ENCODE measurements at places on chromosomes 5 and 9.

DNA sequence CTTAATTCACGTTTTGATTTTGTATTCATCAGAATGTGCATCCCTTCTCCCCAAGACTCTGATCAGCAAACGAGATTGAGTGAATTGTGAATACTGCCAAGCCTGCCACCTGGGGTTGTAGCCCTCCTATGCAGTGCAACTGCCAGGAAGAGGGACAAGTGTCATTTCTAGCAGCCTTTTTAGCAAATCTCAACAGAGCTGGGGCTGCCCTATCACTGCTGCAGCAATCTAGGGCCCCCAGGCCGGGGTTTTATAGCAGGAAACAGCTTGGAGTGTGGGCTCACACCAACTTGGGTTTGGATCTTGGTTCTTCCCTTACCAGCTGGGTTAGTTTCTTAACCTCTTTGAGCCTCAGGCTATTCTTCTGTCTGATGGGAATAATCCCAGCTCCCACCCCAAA is 4.0 kb downstream of the CSF1R start:
- no peak for DNase-seq

GRCh38 chr5:74521401-74521800 is 119.1 kb downstream of the ENC1 start:
- DNase-seq: no peak

DNA sequence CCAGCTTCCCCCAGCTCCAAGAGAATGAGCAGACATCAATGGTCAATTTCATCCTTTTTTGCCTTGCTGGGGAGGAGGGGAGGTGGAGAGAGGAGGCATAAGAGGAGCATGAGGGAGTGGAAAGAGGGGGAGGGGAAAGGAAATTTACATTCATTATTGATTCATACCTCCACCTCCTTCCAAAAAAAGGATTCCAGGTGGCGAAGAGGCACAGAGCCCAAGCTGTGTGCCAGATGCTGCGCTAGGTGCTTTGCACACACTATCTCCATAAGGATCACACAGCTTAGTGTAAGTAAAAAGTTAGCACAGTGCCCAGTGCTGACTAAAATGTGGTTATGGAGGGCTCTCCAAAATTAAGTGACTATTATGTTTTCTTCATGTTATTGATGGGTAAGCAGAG is 11.0 kb downstream of the ASTN2 start:
- no peak for DNase-seq

GRCh38 chr5:67998709-67999261 is 216.8 kb upstream of the PIK3R1 start:
- DNase-seq: no peak

DNA sequence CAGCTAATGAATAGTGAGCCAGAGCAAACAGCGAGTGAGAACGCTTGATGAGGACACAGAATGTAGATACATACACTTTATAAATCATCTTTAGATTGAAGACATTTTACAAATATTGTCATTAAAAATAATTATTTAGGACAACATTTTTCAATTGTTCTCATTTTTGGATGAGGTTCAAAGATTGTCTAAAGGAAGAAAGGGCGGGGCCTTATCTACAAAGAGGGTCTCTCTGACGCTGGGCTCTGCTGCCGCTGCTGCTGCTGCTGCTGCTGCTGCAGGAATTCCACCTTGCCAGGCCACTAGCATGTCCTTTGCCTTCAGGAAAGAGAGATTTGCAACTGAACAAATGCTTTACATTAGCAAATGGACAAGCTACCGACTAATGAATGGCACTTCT is 220.7 kb upstream of the TMEM161B start:
- no peak for DNase-seq

DNA sequence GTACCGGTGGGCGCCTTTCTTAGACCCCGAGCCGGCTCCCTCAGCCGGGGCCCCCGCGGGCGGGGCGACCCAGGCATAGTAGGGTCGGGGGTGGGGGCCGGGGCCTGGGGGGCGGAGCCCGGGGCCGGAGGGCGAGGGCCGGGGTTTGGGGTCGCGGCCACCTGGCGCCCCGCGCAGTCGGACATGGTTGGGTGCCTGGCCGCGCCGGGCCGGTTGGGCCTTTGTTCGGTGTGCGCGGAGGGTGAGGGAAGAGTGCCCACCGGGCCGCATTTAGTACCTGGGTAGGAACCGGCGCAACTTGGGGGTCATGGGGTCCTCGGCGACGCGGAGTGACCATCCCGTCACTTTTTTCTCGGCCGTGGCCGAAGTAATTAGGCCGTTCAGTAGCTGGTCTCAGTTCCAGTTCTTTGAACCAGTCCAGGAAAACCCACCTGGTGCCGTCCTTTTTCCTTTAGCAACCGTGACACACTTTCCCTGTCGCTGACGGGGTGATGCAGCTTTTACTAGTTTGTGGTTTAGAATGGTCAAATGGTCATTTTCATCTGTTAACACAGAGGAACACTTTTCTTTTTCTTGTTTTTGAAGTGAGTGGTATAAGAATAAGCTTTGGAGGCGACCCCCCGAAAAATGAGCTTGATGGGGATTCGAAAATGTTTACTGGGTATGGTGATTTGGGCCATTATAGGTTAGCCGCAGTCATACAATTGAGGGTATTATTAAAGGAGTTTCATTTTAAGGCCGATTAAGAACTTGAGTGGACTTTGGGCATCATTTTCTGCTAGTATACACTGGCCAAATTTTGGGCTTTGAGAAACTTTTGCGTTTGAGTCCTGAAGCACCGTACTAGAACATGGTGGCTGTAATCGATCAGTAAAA is 589 bp downstream of the CKS2 start:
- DNase-seq: no peak

GRCh38 chr5:53969176-53969730 is 341.1 kb downstream of the ARL15 start:
- no peak for DNase-seq

DNA sequence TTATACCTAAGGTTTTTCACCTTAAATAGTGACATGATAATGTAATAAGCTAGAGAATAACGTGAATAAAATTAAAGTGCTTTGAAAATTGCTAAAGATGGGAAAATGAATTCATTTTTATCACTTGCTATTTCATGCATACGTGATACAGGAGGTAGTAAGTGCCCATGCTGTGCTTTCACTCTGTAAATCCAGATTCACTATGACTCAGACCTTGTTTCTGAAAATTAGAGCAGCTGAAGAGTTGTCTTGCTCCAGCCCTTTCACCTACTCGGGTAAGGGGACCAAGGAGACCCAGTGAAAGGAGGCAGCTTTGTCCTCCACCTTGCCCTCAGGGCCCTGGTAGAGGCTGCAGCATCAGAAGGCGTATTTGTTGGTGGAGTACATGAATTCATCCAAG is 87.9 kb downstream of the ANKH start:
- no peak for DNase-seq

- no peak for DNase-seq
Measured at GRCh38 chr9:2439957-2440356, 181.6 kb upstream of the VLDLR start.

- no peak for DNase-seq
Measured at GRCh38 chr9:136057236-136058081, 37.6 kb downstream of the NACC2 start.

DNA sequence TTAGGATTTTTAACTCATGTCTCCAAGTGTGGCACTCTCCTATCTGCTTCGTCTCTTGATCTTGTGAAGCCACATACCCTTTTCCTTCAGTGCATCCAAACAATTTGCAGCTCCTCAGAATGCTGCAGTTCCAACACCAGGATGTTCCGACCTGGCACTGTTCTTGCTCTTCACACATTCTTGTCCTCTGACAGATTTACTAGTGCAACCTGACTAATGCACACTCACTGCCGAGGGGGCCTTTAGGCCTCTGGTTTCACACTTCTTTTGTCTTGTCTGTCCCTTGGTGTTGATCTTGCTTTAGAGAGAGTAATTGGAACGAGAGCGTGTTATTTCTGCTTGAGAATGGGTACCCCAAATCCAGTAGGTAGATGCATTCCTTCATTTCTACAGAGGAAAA is 15.0 kb downstream of the ARHGAP26 start:
- no peak for DNase-seq

- no peak for DNase-seq
Measured at GRCh38 chr9:135248111-135248510, 160.6 kb downstream of the OLFM1 start.

- no peak for DNase-seq
Measured at GRCh38 chr5:52013523-52013922, 630.3 kb downstream of the ISL1 start.

DNA sequence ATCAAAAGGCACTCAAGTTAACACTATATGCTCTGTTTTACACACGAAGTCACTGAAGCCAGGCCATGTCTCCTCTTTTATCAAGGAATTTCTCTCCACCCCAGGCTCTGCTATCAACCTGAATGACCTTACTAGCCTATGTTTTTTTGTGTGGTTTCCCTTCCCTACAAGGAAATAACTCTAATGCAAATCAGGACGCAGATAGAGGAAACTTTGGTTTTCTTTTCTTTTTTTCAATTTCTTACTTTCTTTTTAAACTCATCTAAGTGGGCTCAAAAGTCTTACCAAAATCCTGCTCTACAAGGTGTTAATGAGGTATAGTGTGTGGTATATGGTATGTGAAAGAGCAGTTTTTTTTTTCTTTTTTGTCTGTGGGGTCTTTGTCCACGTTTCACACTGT is 5.5 kb upstream of the SLC46A2 start:
- DNase-seq: no peak

- DNase-seq: no peak
Measured at GRCh38 chr9:38263532-38263931, 129.0 kb upstream of the ALDH1B1 start.

GRCh38 chr5:141476132-141476911 is 556 bp downstream of the PCDHGC3 start:
- DNase-seq: no peak

GRCh38 chr5:132003982-132004381 is 7.5 kb downstream of the ACSL6 start:
- no peak for DNase-seq

DNA sequence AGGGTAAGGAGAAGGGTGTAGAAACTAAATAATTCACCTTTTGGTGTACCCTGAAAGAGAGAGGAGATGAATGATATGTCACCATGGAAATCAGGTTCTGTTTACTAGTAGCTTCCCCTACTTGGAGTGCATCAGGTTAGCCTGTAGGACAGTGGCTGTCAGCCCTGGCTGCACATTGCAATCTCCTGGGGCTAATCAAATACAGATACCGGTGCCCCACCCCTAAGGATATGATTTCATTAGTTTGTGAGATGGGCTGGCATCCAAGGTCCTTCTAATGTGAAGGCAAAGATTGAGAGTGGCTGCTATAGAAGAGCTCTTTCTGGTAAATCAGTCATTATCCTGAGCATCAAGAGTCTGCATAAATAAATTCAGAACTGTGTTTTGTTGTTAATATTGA is 47.2 kb downstream of the INSYN2B start:
- no peak for DNase-seq

DNA sequence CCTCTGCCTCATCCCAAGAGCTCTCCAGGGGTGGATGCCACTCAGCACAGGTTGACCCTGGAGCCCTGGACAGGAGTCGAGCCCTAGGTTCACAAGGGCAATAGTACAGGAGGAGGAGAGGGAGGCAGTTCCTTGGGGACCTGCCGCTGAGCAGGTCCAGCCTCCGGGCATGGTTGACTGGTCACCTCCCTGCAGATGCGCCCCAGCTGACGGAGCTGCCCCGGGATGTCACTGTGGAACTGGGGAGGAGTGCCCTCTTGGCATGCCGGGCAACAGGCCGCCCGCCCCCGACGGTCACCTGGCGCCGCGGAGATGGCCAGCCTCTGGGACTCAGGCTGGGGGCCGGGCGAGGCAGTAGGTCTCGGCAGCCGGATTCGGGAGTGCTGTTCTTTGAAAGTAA is 53.7 kb downstream of the HMCN2 start:
- DNase-seq: no peak

GRCh38 chr5:138460032-138460693 is 5.1 kb upstream of the EGR1 start:
- no peak for DNase-seq
